MG63 (cell line): ENCODE measurements at places on chromosomes 7 and 10. TPM values are rescaled to one million over a fixed set of nuclear protein-coding genes. Genes with fewer than 3 reads are reported as not detected.

DNA sequence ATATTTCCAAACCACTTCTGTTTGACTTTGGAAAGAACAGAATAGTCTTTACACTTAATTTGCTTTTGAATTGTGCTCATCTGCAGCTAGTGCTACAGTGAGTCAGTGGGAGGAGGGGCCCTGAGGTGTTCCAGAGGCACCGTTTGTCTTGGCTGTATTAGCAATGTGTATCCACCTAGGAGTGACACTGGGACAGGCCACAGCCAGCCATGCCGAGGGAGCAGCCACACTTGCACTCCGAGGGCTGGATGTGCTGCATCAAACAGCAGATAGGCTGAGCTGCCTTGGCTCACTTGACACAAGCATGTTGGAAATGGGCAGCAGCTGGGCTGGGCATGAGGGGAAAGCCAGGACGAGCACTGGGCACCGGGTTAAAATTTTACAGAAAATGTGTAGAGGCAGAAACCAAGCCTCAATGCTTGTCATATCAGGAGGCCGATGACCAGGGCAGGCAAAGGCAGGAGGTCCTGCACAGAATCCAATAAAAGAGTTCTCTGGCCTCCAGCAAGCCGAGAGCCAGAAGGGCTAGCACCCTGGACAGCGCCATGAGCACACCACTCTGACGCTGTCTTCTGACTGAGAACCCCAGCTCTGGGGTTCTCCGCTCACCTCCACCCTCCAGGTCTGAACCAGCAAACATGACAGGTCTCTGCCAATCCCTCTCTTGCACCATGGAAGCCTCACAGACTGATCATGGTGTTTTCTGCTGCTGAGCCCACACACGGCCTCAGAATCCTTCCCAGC lies 163.3 kb downstream of the GRID1 start:
- DNase-seq, result peak; percentile 15

The FZD8 gene
- total RNA-seq, result 0.74 and 3.0 TPM in 2 replicates

DNA sequence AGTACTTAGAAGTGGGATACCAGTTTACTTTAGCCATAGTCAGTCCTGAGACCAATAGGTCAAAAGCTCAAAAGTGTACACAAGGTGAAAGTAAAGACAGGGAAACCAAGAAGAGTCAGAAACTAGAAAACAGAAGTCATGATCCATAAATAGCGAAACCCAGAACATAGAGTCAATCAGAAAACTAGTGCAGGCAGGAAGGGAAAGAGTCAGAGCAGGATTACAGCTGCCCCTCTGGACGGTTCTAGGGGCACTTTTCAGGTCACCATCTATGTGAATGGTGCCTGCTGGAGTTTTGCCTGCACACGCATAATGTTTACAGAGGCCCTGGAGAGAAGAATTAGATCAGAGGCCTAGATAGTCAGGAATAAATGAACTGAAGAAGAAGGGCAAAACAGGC lies 22.4 kb upstream of the DMTF1 start:
- DNase-seq, result no peak

- no peak for DNase-seq
Observed at GRCh38 chr10:1375346-1376170, 319.4 kb downstream of the WDR37 start.

DNA sequence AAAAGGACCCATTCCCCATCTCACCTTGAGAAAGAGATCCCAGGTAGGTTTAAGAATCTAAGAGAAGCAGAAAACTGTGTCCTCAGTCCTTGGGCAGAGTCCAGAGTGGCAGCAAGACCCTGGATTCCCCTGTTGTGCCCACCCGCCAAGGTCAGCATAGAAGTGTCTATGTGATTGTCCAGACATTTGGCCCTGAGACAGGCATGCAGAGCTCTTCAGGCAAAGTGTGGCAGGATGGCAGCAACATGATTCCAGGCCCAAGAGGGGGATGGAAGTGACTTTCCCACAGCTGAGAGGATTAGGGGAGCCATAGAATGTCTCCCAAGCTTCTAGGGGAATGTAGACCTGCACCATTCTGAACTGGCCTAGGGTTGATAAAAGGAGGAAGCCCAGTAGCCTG lies 39.1 kb upstream of the OPALIN start:
- DNase-seq, result no peak

The PDK4 gene
- total RNA-seq, result 0.33 and 0.84 TPM in 2 replicates

DNA sequence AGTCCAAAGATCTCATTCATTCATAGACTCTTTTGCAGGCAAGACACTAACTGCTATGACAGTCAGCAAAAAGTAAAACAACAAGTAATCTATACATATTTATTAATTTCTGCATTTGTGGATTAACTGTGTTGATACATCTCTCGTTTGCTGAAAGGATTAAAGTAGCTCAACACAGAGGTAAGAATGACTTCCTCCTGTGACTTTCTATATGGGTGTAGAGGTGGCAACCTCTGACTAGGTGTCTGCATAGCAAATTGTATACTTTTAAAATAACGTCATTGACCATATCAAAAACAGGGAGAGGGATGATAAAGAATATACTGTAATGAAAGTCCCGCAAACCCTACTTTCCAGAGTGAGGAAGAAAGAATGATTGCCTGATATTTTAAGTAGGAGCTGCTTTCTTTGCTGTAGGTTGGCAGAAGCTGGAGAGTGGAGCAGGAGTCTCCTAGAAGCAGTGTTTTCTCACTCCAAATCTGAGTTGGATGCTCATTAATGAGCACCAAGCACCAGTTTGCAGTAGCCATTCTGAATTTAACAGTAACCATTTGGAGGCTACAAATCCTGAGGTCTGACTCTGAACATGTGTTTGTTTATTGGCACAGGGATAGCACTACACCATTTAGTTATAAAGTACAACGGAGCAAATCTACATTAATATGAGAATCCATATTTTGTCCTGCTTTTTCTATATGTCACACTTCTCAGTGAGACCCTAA lies 9.2 kb upstream of the LRRN3 start:
- no peak for DNase-seq

- DNase-seq, result no peak
Observed at GRCh38 chr10:97222326-97222961, 36.7 kb upstream of the SLIT1 start.

The AGAP6 gene
- 1.2 and 1.6 TPM in 2 replicates for total RNA-seq

The NODAL gene
- not detected in 2 replicates for total RNA-seq

DNA sequence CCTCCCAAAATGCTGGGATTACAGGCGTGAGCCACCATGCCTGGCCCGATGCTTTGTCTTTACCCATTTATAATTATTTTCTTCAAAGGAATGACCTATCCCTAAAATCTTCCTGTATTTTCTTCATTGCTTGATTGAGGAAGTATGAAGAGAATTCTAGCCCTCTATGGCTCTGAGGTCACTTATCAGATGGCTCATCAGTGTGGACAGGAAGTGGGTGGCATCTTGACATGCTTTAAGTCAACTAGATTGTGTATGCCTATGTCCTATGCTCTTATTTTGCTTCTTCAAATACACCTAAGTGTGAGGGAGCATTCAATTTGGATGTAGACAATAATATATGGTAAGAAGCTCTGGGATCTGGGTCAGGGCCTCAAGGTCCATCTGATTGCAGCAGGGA lies 1020.5 kb downstream of the LRMDA start:
- DNase-seq, result no peak

The CFAP46 gene
- total RNA-seq, result 0.33 TPM in 1 of 2 replicates, not detected in the other

DNA sequence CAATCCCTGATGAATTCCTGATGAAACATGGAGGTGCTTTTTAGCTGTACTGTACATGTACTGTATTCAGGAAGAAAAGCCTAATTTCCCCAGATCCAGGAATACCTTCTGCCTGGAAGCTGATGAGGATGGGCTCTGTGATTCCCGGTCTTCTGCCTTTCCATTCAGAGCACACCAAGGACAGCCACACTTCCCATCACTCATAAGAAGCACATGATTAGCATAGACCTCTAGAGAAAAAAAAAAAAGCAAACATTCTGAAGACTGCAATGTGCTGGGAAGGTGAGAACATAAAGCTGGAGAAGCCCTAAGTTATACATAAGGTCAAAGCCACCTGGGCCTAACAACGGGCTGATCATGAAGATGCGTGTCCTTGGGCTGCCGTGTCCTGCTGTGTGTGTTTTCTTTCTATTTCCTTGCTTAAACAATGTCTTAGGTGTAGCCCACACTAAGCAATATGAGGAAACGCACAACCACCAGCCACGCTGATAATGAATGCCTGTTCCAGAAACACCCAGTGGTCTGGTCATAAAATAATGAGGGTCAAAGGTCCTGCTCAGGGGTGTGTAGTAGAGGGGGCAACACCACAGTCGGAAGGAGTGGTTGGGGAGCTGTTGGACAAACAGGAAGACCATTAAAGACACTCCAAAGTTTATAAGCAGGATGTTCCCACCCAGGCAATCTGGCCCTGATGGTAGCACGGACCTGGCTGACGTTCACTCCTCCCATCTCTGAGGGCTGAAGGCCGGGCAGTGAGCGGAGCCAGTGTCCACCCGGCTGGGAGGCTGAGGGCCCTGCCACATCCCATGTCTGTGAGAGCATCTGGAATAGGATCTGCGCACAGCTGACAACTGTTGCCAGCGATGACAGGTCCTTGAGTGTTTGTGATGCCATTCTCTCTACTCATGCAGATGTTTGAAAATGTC lies 7.9 kb downstream of the PKD1L1 start:
- DNase-seq, result peak; percentile 59

The WDR86 gene
- total RNA-seq, result not detected in 2 replicates

DNA sequence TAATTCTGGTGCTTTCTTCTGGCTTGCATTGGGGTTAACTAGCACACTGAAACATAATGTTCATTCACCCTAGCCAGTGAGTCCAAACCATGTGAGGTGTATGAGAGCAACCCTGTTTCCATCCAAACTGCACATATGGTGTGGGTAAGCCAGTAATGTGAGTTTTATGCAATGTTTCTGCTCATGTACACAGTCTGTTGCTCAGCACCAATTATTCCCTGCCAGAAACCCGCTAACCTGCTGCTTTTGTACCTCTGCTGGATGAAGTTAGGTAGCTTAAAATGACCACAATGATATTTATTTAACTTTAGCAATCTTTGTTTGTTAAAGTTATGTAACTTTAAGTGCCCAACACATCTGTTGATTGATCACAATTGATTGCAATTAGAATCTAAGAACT lies 93.7 kb upstream of the RPA3 start:
- DNase-seq, result no peak

DNA sequence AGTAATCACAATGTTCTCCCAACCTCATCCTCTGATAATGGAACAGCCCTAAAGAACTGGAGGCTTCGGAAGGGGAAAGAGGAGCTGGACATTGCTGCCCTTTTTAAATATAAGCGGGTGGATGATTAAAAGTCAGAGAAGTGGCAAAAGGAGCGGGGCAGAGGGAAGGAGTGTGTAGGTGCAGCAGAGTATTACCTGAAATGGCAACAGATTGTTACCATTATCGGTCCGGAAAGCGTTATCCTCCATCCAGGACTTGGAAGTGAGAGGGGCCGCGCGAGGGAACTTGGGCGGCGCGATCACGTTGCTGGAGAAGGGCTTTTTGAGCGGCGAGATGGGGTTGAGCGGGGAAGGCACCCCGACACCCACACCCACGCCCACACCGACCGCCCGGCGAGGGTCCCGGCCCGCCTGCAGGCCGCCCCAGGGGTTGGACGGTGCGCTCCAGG lies 51.7 kb downstream of the CPEB3 start:
- no peak for DNase-seq

The CRHR2 gene
- not detected in 2 replicates for total RNA-seq

The LSM5 gene
- 31.5 and 220 TPM in 2 replicates for total RNA-seq

The PON1 gene
- not detected in 2 replicates for total RNA-seq

- DNase-seq, result no peak
Observed at GRCh38 chr7:130879191-130879590, 145.2 kb upstream of the KLF14 start.

The C10orf67 gene
- total RNA-seq, result not detected in 2 replicates

The GCK gene
- total RNA-seq, result not detected in 2 replicates

- DNase-seq, result no peak
Observed at GRCh38 chr7:118325450-118325808, 100.9 kb downstream of the ANKRD7 start.

- no peak for DNase-seq
Observed at GRCh38 chr7:38232502-38233366, 40.7 kb downstream of the TARP start.

DNA sequence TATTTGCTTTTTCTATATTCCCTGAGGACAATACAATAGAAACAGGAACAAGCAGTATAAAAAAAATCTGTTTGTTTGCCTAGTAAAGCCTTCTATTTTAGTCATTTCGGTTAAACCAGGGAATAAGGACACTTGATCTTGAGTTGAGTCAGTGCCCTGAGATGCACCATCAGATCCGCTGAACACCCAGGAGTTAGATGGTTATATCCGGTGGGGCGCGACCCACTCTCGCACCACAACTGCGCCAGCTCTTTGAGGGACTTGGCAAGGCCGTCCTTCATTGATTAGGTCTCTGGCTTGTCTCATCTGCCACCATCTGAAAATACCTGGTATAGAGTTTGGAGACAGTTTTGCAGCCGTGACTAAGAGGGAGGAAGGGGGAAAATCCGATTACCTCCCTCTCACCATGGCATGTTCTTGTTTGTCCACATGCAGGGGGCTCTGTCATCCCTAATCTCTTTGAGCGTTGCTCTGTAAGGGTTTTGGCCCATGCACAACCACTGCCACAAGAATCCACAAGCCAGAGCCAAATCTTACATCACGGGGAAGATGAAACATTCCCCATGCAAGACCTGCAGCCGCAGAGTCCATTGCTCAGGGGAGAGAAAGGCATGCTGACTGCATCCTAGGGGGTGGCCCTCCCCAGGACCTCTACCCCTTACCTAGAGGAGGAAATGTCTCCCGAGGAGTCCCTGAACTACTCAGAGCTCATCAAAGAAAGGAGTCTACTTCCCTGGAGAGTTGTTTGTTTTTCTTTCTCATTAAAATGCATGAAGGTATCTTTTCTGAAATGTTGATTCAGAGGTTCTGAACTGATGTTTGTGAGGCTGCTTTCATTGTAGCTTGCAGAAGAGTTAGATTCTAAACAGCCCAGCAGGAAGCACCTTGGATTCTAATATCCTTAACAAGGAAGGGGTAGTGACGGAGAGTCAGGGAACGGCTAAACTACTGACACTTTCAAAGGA lies 101.6 kb upstream of the FAM171A1 start:
- peak; percentile 89 for DNase-seq

The OR2A12 gene
- total RNA-seq, result not detected in 2 replicates
